ENCODE measurements at places on chromosomes 7 and 10.
A peak's percentile ranks its signal among the peaks of the same experiment; 100 is the strongest.

- DNase-seq: no peak
Observed at GRCh38 chr7:92608380-92609322, 18.5 kb upstream of the FAM133B start.

GRCh38 chr7:48551652-48552051 lies 372.7 kb upstream of the CDC14C start:
- DNase-seq: no peak

- DNase-seq: peak; percentile 17
Observed at GRCh38 chr10:3853547-3854303, 68.7 kb upstream of the KLF6 start.

- DNase-seq: no peak
Observed at GRCh38 chr10:52485462-52485861, 171.4 kb downstream of the DKK1 start.

DNA sequence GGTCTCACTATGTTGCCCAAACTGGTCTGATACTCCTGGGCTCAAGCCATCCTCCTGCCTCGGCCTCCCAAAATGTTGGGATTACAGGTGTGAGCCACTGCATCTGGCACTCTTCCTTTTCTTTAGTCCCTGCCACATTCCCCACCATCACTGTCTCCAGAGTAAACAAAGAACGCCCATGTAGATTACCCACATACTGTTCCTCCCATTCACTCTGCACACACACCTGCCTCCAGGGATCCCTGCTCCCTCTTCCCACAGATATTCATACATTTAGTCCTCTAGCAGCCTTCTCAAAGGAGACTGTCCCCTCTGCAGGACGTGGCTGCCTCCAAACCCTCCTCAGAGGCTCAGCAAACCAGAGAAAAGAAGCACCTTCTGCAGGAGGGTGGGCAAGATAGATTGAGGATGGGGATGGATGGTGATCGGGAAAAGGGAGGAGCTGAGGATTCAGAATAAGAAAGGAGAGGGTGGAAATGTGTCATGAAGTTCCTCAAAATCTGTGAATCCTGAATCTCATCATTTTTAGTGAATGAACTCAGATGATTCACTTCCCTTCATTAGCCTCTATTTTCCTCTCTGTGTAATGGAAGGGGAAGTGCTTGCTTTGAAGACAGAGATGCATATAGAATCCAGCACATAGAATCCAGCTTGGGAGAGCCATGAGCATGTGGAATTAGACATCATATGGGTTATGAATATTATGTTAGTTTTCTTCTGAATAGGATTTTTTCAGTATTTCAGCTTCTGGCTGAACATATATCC lies 5.5 kb upstream of the PLAU start:
- DNase-seq: no peak

- DNase-seq: no peak
Observed at GRCh38 chr10:82208726-82209125, 333.7 kb downstream of the NRG3 start.

DNA sequence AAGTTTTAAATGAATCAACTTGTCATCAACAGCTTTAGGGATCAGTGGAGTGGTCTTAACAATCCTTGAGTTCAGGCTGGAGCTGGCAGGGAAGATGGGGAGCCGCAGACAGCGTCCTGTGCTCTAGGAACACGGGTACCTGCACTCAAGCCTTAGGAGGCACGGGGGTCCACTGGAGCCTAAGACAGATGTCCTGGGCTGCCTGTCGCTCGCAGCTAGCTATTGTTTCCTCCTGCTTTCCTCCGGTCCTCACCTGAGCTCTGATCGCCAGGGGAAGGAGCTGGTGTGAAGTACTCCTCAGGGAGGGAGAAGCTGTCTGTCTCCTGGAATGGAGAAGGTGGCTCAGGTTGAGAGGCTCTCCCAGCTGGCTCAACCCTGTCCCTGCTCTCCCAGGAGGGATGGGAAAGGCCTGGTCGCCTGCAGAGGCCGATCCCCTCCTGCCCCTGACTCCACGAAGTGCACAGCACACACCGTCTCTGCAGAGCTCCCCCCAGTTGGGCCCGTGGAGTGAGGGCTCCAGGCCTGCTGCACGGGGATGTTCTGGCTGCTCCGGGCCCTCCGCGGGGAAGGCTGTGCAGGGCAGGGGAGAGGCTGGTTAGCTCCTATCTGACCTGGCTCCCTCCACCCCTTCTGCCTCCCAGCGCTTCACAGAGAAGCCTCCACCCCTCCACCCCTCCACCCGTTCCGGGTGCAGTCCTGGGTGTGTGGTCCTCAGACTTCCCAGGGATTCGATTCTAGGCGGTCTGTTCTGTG lies 14.5 kb upstream of the PYROXD2 start:
- DNase-seq: peak; percentile 5

GRCh38 chr10:72753760-72754231 lies 61.9 kb downstream of the MCU start:
- DNase-seq: no peak

GRCh38 chr10:79446758-79447084 lies 1.3 kb upstream of the ZCCHC24 start:
- DNase-seq: no peak
